ENCODE measurements at places on chromosomes 2 and 18.

DNA sequence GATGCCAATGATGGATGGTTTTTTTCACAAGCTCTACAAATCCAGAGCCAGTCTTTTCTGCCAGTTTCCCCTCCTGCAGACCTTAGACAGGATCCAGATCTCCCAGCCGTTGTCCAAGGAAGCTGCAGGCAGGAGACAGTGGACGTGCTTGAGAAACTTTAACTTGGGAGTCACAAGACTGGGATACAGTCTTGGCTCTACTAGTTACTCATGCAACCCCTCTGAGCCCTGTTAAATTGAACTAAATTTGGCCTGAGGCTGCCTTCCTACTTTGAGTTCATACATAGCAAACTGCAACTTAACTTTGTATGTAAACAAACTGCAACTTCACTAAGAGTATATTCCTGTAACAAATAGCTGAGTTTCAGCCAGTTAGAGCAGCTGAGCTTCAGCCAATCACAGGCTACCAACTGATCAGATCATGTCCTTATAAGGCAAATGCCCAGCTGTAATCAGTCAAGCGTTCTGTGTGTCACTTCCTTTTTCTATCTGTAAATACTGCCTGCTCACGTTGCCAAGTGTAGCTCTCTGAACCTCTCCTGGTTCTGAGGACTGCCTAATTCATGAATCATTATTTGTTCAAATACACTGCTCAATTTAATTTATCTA, 140.9 kb downstream of the CAPN13 start:
- peak; percentile 17 for DNase-seq

GRCh38 chr2:38147333-38148121, 71.6 kb upstream of the CYP1B1 start:
- no peak for DNase-seq

DNA sequence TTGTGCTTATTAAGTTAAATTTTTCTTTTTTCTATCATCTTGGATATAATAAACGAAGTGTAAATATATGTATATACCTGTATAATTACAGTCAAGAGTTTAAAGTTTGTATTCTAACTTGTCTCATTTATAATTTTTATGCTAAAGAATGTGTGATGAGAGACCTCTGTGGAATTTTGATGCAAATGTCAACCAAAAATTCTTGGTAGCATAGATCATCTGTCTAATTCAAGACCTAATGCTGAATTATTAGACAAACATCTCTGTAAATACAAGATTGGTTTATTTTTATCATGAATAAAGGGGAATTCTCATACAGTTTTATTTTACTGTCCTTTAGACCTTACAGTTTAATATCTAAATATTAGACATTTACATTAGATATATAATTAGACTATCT, 149.2 kb upstream of the VWC2L start:
- DNase-seq: no peak

DNA sequence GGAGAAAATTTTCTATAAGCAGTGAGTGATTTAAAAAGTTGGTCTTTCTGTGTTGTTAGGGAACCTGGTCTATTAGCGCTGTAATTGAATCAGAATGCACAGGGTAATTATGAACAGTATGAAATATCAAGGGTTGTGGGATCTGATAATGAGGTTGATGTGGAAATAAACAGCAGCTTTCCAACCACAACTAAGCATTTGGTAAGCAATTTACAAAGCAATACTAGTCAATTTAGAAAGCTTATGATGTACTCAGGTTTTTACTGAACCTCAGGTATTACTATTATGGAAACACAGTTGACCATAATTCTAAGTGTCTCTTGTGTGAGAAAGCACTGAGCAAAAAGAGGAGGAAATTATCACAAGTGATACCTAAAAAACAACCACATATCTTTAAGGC, 11.0 kb upstream of the SMCHD1 start:
- DNase-seq: no peak

DNA sequence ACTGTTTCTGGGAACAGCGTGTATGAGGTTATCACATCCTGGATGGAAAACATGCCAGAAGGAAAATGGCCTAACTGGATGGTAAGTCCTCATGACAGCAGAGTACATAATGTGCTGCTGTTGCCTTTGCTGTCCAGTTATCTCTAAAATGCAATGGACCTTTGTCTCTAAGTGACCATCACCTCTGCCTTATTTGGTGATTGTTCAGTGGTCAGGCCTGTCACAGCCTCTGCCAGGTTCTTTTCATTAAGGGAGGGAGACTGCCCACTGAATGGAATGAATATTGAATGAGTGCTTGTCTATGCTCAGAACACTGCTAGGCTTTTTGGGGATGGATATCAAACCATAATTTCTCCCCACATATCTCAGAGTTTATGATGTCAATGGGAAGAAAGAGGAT, 29.0 kb downstream of the SLC3A1 start:
- DNase-seq: no peak

DNA sequence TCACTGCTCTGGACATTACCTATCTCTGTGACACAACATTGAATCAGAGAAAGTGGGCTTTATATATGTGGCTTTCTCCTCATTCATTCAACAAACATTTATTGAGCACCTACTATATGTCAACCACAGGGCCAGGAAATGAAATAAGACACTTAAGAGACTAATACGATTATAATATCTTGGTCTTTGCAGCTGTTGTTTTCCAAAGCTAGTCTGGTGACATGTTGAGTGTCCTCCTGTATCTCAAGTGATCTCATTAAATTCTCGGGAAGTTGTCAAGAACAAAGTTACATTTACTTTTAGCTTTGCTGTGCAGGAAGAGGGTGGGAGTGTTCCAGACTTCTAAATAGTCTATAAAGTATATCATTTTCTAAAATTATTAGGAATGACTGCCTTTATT, 164.6 kb upstream of the SP5 start:
- DNase-seq: no peak
